ENCODE measurements at places on chromosomes 3 and 15.
A peak's percentile ranks its signal among the peaks of the same experiment; 100 is the strongest.

DNA sequence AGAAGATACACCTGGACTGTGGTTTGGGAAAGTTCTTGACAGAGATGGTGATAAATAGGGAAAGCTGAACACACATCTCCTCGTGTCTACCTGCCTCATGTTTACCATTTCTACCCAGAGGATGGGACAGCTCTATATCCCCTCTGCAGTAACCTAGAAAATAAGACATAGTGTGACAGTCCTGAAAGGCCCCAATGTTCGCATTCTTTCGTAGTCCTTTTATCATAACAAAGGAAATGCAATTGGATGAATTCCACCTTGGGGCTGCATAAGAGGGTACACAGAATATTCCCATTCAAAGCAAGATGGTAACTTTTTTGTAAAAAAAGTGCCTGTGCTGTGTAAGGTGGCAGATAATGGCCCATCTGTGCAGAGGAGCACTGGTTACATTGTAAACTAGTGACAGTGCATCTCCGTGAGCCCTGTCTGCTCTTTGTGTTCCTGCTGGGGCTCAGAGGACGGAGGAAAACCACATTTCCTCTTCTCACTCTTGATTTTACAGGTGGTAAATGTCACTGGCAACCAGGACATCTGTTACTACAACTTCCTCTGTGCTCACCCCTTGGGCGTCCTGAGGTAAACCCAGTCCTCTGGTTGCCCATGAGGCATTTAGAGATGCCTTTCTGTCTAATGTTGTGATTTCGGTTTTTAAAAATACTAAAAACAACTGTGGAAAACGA, 74.3 kb downstream of the SIDT1 start:
- peak; percentile 24 for DNase-seq

DNA sequence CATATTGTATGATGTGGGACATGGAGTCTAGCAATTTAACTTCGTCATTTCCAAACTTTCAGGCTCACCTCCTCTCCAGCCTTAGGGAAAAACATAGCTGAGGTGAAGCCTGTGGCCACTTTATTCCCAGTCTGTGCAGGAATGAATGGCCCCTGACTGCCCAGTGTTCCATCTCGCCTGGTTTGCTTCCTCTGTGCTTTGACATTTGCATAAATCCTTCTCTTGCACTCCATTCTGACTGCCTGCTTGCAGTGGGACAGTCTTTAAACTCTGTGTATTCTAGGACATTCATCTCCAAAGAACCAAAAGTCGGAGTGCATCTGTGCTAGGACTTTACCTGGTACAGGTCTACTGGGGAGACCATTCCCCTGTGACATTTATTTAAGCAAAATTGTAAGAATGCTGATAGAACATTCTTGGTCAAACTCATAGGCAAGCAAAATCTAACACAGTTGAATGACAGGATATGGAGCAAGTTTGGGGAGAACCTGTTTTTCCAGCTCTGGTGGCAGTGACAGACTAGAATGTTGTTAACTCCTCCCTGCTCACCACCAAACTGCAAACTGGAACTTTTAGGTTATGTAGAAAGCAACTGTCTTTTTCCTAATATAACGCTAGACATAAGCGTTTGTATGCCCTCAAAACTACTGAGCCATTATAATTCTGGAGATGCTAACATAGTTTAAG, 22.1 kb downstream of the TMED3 start:
- no peak for DNase-seq

- DNase-seq, result no peak
Observed at GRCh38 chr15:32852771-32853170, 135.0 kb downstream of the GREM1 start.

DNA sequence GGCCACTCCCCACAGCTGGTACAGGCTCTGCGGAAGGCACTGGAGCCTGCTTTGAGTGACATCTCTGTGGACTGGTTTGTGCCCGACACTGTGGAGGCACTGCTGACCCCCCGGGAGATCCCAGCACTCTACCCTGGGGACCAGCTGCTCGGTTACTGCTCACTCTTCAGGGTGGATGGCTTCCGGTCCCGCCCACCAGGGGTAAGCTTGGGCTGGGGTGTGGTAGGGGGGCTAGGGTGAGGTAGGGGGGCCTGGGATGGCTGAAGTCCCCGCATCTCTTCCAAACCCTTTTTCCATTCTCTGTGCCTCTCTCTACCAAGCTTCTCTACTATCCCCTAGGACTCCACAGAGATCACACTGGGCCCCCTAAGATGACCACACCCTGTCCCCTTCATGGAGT, 7.8 kb downstream of the VWA5B2 start:
- no peak for DNase-seq

- DNase-seq, result no peak
Observed at GRCh38 chr3:186940967-186941366, 10.6 kb downstream of the ST6GAL1 start.

- no peak for DNase-seq
Observed at GRCh38 chr3:188720215-188720614, 451.6 kb upstream of the TPRG1 start.

DNA sequence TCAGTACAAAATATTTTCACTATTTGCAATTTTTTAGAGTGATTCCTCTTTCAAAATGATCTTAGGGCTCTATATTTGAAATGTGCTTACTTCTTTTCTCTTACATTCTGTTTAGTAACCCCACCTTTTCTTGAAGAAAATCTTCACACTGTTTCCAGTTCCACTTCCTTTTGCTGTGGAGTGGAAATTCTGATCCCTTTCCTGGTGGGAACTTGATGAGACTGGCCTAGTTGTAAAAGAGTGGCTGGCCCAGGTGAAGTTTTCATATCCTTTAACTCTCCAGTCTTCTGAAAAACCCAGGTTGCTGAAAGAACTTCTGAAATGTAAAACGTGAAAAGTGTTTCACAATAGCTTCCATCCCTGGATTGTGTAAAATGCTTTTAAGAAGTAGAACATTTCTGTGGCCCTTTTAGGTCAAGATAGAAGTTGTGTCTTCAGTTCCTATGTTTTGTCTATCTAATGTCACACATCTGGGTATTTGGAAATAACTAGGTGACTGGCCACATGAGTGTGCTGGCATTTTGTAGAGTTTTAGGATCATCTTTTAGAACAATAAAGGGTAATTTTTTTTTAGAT, 84.8 kb upstream of the LRIG1 start:
- no peak for DNase-seq

- DNase-seq, result no peak
Observed at GRCh38 chr15:78822514-78822913, 11.2 kb upstream of the ADAMTS7 start.

DNA sequence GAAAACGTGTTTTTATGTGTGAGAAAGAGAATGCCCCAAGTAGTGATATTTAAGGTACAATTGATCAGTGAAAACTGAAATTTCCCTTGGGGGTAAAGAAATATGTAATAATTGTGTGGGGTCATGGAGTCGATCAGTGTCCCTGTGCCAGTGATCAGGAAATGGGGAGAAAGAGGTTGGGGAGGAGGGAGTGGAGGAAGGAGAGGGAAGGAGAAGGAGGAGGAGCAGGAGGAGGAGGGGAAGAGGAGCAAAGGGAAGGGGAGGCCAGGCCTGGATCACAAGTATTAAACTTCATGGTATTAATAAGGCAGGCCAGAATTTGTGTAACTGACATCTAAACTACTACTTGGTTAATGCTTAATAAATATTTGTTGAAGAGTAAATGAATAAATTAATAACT, 30.4 kb downstream of the THSD4 start:
- DNase-seq, result no peak

DNA sequence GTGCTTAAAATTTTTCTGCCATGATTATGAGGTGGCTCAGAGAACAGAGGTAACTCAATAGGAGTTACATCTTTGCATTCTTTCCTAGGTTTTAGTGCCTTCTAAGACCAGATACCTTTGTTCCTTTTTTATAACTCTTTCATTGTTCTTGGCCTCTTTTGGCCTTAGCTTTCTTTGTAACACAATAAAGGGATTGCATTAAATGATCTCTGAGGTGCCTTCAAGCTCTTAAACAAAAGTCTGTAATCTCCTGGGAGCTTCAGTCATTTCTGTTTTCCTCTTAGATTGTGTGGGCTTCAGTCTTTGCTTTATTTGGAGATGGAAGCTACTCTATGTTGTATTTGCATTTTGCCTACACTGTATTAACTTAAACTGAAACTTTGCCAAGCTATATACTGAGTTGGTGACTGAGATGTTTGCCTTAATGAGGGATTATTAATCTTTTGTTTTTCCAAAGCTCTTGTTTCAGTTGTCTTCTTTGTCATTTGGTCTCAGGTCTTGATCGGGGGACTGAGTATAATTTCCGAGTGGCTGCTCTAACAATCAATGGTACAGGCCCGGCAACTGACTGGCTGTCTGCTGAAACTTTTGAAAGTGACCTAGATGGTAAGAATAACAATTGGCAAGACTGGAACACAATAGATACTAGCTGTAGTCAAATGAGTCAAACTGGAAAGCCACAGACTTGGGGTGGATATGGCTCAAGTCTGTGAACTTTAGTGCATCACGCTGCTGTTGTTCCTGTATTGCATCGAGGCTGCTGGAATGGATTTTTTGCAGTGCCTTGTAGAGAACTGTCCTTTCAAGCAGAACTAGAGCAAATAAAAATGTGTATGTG, 110.3 kb downstream of the HCN4 start:
- peak; percentile 10 for DNase-seq

DNA sequence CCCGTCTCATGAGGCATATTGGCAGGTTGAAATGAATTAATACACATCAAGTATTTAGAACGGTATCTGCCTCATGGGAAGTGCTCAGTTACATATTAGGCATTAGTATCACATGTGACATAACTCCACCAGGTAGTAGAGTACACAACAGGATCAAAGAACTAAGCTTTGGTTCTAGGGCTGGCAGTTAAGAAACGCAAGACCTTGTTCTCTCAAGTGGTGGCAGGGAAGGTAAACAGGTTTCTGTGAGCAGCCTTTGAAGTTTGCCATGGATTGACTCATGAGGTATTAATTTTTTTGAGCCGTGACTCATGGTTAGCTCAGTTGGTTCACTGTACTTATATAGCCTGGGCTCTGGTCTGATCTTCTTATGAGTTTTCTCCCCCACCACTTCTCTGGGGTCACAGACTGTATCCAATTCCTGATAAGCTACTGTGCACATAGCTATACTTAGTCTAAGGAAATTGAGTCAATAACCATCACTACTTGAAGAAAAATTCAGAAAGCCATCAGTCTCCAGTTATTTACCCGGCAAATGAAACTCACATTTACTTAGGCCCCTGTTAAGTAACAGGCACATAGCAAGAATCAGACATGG, 155.6 kb upstream of the STT3B start:
- no peak for DNase-seq

DNA sequence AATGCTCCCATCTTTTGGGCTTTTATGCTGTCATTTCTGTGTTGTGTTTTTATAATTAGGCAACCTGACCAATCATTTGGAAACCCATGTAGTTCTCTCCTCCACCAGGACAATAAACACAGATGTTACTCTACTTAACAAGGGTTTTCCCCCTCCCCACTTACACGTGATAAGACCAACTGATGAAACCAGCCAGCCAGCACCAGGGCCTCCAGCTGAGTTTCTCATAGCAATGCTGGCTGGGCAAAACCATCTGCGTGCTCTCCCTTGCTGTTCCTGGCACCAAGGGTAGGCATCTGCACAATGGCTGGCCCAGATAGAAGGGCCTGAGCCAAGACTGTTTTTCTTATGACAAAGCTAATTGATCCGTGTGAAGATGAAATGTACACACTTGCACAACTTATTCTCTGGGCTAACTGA, 310.4 kb downstream of the PLCL2 start:
- DNase-seq, result no peak

DNA sequence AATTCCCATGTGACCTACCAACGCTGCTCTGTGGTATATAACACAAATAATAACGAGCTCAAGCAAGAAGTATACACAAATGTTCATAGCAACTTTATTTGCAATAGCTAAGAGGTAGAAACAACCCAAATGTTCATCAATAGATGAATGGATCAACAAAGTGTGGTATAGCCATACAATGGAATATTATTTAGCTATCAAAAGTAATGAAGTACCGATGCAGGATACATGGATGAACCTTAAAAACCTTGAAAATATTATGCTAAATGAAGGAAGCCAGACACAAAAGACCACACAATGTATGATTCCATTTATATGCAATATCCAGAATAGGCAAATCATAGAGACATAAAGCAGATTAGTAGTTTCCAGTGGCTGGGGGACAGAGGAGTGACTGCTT, 15.6 kb upstream of the FEM1B start:
- DNase-seq, result no peak

- DNase-seq, result no peak
Observed at GRCh38 chr3:107929088-107929487, 161.7 kb downstream of the CD47 start.

DNA sequence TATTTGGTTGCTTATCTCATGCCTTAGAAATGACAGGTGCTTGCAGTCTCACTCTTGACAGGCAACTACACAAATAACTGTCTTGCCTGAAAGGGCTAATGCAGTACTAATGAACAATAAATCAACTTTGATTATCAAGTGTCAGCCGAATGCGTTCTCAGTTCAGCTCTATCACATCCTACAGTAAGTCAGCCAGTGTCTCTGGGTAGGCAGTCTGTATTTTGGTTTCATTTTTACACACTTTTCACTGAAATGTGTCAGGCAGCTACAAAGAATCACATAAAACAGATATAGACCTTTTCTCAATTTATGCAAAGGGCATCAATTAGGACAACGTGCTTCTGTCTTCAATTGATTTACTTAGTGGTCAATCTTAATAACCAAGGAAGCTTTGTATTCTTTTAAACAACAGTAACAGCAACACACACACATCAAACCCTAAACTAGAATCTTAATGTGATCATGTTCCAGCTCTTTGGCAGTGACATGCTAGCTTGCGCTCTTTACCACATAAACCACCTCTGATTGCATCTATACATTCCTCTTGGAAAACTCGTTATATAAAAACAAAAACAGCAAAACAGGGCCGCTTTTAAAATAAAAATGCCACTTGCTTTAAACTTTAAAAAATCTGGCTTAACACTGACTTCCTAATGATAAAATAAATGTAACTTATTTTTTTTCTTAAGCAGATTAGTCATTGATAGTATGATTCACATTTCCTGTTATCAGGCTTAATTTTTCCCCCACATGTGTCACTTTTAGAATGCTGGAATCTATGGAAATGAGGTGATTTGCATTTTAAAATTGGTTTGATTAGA, 520.4 kb downstream of the FOXP1 start:
- DNase-seq, result no peak

DNA sequence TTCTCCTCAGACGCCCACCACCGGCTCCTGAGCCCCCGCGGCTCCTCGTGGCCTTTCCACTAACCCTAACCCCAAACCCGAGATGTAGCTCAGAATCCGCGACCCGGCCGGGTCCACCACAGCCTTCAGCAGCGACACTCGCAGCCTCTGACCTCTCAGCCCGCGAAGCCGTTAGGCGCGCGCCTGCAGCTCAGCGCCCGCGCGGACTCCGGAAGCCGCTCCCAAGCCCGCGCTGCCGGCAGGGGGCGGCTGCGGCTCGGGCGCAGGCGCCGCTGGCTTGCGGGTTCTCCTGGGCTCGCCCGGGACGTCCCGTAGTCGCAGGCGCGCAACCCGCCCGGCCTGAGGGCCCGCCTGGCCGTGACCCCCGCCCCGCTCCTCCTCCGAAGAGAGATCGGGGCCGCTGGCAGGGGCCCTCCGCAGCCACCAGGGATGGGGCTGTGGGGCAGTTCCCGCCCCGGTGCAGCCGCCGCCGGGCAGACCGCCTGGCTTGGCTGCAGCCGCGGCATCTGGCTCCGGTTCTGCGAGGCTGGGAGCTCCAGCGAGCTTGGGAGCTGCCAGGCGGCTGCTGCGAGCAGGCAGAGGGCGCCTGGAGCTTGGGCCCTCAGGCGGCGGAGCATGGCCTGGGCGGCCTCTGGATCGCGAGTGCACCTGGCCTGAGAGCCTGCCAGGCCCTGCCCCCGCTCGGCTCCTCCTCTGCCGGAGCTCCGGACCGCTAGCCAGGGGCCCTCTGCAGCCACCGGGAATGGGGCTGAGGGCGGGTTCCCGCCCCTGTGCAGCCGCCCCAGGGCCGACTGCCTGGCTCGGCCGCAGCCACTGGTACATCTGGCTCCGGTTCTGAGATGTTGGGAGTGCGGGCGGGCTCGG, 120.7 kb downstream of the LMLN start:
- peak; percentile 83 for DNase-seq
